ENCODE measurements at places on chromosomes 7 and 10. TPM values are rescaled to one million over a fixed set of nuclear protein-coding genes. Genes with fewer than 3 reads are reported as not detected.

Gene CYP3A7
- 0.80 TPM for polyA plus RNA-seq

Gene TWNK
- polyA plus RNA-seq, result 10.3 TPM

Gene CFAP43
- 16.2 TPM for polyA plus RNA-seq

Gene FGFBP3
- 3.8 TPM for polyA plus RNA-seq

Gene KNDC1
- polyA plus RNA-seq, result 2.5 TPM

Gene RARRES2
- polyA plus RNA-seq, result 214 TPM

Gene ANXA8L1
- 0.89 TPM for polyA plus RNA-seq

Gene ALKBH4
- polyA plus RNA-seq, result 14.1 TPM

Gene TUBAL3
- polyA plus RNA-seq, result not detected

Gene SLC29A4
- polyA plus RNA-seq, result 19.7 TPM

Gene VPS37D
- 6.2 TPM for polyA plus RNA-seq

Gene CPA2
- polyA plus RNA-seq, result 0.46 TPM

Gene GALNT11
- 67.4 TPM for polyA plus RNA-seq

Gene COBL
- polyA plus RNA-seq, result 6.9 TPM

Gene ABLIM1
- polyA plus RNA-seq, result 55.9 TPM

Gene CLDN4
- polyA plus RNA-seq, result 88.5 TPM

Measured in left lung (tissue), 14 donors.